ENCODE measurements at places on chromosomes 6 and 20.

- DNase-seq, result no peak
Observed at GRCh38 chr6:130836055-130836640, 8.9 kb downstream of the SMLR1 start.

GRCh38 chr6:34484391-34484790 lies 18.5 kb downstream of the PACSIN1 start:
- DNase-seq, result no peak

- no peak for DNase-seq
Observed at GRCh38 chr20:63745961-63746731, 6.6 kb downstream of the SLC2A4RG start.

DNA sequence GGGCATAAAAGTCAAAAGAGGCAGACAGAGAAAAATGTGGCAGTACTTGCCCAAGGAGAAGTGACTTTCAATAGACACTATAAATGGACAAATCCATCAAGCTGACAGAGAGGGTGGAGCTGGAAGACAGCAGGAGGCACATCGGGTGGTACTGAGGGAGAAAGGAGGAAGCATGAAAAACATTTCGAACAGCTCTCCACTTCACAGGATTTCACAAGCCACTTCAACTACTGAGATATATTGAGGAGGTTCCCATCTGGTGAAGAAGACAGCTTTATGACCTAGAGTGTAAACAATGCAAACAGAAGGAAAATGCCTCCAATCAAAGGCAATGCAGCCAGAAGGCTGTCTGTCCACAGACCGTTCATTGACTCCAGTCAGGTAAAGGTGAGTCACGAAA lies 259.4 kb upstream of the ECI2 start:
- DNase-seq, result no peak

DNA sequence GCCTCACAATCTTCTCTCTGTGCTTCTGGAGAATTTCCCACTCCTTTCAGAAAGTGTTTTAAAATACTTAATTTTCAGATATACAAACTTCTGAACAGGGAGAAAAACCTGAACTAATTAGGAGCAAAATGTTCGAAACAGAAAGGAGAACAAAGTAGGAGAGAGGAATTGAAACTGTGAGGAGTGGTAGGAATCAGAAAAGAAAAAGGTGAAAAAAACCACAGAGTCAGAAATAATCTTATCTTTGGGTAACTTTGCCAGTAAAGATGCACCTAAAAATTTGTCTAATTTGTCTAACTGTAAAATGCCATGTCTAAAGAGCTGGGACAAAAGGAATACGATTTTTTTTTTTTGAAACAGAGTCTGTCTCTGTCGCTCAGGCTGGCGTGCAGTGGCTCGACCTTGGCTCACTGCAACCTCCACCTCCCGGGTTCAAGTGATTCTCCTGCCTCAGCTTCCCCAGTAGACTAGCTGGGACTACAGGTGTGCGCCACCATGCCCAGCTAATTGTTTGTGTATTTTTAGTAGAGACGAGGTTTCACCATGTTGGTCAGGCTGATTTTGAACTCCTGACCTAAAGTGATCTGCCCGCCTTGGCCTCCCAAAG lies 4.7 kb upstream of the RIPOR2 start:
- no peak for DNase-seq

- no peak for DNase-seq
Observed at GRCh38 chr20:41335591-41335990, 5.0 kb upstream of the LPIN3 start.

DNA sequence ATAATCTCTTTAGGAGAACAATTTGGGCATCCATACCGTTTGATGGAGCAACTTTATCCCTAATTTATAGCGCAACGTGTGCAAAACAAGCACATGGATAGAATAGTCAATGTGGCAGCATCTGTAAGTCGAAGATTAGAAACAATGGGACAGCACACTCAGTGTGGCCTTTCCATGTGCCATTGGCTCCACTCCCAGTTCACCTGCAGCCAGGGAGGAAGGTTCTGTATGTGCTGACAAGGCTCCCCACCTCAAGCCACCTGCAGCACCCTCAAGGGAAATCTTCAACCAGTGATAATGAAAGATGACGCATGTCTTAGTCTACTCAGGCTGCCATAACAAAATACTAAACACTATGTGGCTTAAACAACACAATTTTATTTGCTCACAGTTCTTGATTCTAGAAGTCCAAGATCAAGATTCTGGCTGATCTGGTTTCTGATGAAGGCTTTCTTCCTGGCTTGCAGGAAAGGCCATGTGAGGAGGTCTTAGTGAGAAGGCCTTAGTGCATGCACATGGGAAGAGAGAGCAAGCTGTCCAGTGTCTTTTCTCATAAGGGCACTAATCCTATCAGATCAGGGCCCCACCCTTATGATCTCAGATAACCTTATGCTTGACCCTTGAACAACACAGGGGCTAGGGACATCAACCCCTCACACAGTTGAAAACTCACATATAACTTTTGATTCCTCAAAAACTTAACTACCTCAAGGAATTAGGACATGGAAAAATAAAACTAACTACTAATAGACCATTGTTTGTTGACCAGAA lies 34.9 kb upstream of the SHLD1 start:
- DNase-seq, result no peak

GRCh38 chr6:90458353-90459224 lies 128.3 kb downstream of the MAP3K7 start:
- peak; percentile 48 for DNase-seq

- no peak for DNase-seq
Observed at GRCh38 chr20:48006036-48006833, 221.0 kb upstream of the SULF2 start.

Data from activated gamma-delta T cell treated with anti-CD3 and anti-CD28 coated beads, Interleukin-2, amount 50 U/mL, for 16 hours (primary cell).